A549 (cell line): ENCODE measurements at places on chromosomes 4 and X. TPM values are rescaled to one million over a fixed set of nuclear protein-coding genes. Genes with fewer than 3 reads are reported as not detected.

The MEPE gene
- polyA plus RNA-seq = not detected in 3 replicates

The GLRA2 gene
- not detected in 3 replicates for polyA plus RNA-seq

The SAGE1 gene
- 0.03 to 0.05 TPM (median 0.04 TPM) in 3 replicates for polyA plus RNA-seq

The NSG1 gene
- 0.25 to 0.49 TPM (median 0.26 TPM) in 3 replicates for polyA plus RNA-seq

The PAGE1 gene
- 0.16 TPM in 1 of 3 replicates, not detected in the others for polyA plus RNA-seq

The SLC6A8 gene
- polyA plus RNA-seq = 5.7 to 6.9 TPM (median 6.1 TPM) in 3 replicates

The AWAT1 gene
- not detected in 3 replicates for polyA plus RNA-seq

The PAGE5 gene
- not detected in 3 replicates for polyA plus RNA-seq

The GPR119 gene
- not detected in 3 replicates for polyA plus RNA-seq

The MAGEA2B gene
- not detected in 3 replicates for polyA plus RNA-seq

The PPP3CA gene
- 19.5 to 25.8 TPM (median 21.4 TPM) in 3 replicates for polyA plus RNA-seq

The SCRG1 gene
- polyA plus RNA-seq = not detected in 3 replicates

The SYTL4 gene
- 3.1 to 3.6 TPM (median 3.3 TPM) in 3 replicates for polyA plus RNA-seq

The UGT2B17 gene
- polyA plus RNA-seq = not detected in 3 replicates

The OFD1 gene
- polyA plus RNA-seq = 13.0 to 14.8 TPM (median 14.4 TPM) in 3 replicates

The SMIM20 gene
- 32.2 to 35.8 TPM (median 32.9 TPM) in 3 replicates for polyA plus RNA-seq

The MRFAP1L1 gene
- polyA plus RNA-seq = 41.3 to 46.7 TPM (median 46.1 TPM) in 3 replicates
